Stomach (tissue), 19 donors: ENCODE measurements at places on chromosomes 5 and 9.

DNA sequence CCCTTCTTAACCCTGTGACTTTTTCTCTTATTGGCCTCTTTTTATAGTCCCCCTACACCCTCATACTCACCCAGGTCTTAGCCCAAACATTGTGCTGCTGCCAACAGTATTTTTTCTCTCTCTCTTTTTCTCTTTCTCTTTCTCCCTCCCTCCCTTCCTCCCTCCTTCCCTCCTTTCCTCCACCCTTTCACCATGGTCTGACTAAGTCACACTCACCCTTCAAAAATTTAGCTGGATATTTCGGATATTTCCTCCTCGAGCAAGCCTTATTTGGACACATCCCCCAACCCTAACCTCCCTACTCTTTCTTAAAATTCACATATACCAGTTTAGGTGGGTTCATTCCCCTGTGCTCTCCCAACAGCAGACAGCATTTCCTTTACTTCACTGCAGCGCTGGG, 64.7 kb downstream of the FGF1 start:
- no peak for DNase-seq

DNA sequence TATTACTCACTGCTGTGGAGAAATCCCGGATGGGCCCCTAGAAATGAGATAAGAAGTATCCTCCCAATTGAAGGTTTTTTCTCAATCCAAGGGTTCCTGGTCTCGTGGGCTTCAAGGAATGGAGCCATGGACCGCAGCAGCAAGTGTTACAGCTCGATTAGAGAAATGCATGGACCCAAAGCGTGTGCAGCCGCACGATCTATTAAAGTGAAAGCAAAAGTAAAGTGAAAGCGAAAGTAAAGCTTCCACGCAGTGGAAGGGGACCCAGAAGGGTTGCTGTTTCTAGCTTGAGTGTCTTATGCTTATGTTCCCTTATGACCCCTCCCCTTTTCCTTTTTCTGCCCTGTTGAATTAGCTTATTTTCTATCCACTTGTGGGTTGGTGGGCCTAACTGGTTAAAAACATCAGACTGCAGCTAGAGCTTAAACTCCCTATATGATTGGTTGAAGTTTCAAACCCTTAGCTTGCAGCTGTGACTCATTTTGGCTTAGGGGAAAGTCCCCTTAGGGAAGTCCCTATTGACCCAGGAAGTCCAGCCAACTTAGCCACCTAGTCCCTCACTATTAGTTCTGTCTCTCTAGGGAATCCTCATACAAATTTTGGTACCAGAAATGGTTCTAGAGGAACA, 1111.8 kb downstream of the TAF11L14 start:
- no peak for DNase-seq

GRCh38 chr9:78909566-78909965, 612.6 kb downstream of the PSAT1 start:
- no peak for DNase-seq

DNA sequence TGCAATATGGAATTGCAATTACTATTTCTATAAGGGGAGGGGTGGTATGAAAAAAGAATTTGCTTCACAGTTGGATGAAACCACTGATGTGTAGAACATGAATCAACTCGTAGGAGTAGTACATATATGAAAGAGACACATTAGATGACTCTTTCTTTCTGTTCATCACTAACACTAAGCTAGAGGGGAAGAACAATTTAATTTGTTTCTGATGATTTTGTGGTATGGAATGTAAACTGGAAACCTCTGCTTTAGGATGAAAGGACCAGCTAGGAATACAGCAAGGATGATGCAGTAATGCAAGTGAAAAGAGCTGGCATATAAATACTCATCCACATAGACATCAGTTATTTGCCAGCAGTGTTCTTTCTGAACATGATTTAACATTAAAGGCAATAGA, 113.4 kb downstream of the PAPPA start:
- DNase-seq = no peak

DNA sequence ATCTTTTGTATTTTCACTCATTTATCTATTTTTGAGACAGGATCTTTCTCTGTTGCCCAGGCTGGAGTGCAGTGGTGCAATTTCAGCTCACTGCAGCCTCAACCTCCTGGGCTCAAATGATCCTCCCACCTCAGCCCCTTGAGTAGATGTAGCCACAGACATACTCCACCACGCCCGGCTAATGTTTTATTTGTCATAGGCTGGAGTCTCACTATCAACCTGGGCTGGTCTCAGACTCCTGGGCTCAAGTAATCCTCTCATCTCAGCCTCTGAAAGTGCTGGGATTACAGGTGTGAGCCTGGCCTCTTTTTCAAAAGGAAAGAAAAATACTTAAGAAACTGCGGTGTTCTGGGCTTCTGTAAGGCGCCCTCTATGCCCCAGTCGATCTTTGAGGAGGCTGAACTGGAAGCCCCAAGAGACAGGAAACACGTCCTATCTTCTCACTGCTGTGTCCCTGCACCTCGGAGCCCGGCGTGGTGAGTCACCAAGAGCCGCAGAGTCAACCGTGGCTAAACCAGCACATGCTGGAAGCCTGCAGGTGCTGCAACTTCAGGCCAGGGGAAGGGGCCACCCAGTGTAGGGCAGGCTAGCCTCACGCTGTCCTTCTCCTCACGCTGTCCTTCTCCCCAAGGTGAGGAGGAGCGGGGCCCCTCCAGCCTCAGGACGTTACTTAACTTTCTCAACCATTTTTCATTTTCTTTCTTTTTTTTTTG, 15.2 kb upstream of the LHX3 start:
- DNase-seq = no peak

DNA sequence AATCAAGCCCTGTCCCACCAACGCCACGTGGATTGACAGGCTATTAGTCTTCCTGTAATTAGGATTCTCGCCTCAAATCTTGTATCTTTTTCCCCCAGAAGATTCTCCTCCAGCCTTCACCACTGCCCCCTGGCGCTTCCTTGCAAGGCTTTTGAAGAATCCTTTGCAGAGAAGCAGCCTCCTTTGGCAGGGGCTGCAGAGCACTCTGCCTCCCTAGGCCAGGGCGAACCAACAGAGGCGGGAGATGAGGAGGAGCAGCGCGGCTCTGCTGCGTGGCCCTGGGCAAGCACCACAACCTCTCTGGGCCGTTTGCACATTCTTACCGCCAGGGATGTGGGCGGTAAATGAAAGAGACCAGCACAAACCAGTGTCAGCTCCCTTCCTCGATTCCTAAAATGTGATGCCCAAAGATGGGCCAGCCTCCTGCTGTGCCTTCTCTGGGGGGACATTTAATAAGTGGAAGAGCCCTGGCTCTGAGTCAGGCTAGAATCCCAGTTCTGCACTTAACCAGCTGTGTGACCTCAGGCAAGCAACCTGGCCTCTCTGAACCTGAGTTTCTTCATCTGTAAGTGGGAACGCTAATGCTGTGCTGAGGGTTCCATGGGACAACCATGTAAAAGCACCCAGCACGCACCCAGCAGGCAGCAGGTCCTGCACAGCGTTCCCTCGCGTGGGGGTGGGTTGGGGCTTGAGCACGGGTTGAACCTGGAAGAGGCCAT, 128.6 kb downstream of the KCNIP1 start:
- DNase-seq = no peak

GRCh38 chr9:132023419-132024180, 56.1 kb downstream of the MED27 start:
- DNase-seq = no peak

GRCh38 chr5:108109059-108109458, 272.8 kb downstream of the FBXL17 start:
- DNase-seq = no peak

- no peak for DNase-seq
Measured at GRCh38 chr9:16180546-16180945, 627.7 kb downstream of the CCDC171 start.

- DNase-seq = peak; percentile 72
Measured at GRCh38 chr5:115419846-115420585, 123.6 kb upstream of the CCDC112 start.

DNA sequence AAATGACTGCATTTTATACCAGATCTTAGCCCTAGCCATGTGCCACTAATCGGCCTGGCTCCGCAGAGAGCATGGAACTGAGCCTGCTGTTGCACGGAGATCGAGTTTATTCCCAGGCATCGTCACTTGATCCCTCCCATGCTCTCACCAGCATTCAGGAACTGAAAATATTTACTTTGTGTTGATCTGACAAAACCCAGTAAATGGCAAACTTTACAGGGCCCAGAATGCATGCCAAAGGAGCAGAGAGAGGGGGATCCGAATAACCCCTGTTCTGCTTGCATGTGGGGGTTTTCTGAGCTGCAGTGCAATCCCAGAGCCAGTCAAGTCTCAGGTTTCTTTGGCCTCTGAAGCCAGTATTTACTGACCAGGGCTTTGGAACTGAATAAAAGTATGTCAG, 87.3 kb downstream of the GAS1 start:
- peak; percentile 20 for DNase-seq

DNA sequence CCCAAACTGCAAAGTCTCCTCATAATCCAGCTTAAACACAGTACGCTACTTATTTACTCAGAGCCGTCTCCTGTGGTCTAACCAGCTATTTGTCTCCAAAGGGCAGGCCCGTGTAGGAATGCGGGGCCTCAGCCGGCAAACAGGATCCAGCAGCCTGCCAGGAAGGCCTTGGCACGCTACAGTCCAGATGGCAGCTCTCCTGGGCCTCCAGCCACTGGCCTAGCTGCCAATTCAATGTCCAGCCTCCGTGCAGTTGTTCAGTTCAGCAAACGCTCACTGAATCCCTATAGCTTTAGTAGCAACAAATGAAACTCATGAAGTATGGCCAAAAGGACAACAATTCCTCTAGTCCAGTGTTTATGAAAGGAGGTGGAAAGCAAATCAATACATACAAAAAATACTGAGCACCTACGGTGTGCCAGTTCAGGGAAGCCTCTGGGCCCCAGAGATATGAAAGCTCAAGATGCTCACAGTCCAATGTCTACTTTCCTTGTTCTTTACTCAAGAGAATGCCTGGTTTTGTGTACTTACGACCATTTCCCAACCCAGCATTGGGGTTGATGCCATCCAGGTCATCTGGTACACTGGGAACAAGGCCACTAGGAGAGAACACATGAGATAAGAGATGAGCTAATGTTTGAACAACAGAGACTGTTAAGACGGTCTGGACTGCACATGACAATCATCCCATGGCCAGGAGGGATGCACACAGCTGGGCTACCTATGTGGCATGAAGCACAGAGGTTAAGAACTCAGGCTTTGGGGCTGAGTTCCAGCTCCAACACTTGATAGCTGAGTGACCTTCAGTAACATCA, 8.3 kb downstream of the CDK5RAP2 start:
- DNase-seq = peak; percentile 84

DNA sequence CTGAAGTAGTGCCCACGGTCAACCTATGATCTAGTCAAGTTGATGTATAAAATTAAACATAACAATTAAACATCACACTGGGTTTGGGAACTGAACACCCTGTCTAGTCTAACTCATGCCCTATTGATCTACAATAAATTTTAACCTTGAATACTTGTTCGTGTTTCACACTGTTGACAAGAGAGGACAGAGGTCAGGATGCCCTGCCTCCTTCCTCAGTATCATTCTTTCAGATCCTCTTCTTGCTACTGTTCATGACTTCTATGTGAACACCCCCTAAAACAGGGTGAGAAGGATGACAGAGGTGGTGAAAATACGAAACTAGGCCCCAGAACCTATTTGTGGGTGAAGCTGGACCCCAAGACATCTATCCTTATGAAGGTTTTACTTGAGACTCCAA, 8.1 kb upstream of the MAT2B start:
- no peak for DNase-seq

DNA sequence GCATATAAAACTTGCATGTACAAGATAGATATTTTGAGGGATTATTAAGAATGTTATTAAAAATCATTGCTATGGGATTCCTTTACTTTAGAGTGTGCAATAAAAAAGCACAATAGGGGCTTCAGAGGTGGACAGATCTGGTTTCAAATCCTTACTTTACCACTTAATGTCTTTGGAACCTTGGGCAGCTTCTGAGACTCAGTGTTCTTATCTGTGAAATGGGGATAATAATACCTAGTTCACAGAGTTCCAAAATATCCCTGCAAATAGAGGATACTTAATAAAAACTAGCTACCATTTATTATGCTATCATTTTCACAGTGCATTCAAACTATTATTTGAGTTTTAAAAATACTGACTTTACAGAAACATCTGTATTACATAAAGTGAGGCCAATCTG, 23.3 kb upstream of the PANK3 start:
- DNase-seq = no peak
